ENCODE measurements at places on chromosomes 3 and 15.

DNA sequence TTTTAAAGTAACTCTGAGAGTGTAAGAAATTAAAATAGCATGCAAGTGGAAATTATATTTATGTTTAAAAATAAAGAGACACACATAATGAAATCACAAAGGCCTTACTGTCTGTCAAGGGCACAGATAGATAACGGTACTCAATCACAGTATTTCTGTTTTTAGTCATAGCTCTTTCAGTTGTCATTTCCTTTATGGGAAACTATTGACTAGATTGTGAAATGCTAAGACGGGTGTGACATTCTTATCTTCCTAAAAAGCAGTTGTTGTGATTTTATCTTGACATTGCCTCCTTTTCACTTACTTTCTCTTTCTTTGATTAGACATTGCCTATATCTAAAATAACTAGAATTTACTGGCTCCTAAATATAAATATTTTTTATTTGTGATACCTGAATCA is 100.1 kb upstream of the PLSCR5 start:
- DNase-seq: no peak

- DNase-seq: no peak
Measured at GRCh38 chr3:37712421-37712820, 149.3 kb upstream of the CTDSPL start.

DNA sequence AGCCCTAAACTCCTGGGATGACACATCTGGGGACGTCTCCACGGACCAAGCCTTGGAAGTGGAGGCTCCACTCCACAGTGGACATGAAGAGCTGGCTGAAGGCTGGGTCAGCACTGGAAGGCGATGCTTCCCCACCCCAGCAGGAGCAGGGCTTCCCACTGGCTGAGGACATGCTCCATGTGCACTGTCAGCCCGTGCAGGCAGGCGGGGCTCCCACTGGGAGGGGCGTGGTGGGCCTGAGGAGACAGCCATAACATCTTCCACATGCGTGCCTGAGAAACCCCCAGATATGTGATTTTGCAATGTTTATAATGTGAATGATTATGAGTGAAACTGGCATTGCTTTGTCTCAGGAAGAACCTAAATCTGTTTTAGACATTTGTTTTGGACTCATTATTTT is 231.3 kb downstream of the KLF13 start:
- no peak for DNase-seq

GRCh38 chr3:147616998-147617619 is 207.9 kb downstream of the ZIC1 start:
- peak; percentile 5 for DNase-seq

DNA sequence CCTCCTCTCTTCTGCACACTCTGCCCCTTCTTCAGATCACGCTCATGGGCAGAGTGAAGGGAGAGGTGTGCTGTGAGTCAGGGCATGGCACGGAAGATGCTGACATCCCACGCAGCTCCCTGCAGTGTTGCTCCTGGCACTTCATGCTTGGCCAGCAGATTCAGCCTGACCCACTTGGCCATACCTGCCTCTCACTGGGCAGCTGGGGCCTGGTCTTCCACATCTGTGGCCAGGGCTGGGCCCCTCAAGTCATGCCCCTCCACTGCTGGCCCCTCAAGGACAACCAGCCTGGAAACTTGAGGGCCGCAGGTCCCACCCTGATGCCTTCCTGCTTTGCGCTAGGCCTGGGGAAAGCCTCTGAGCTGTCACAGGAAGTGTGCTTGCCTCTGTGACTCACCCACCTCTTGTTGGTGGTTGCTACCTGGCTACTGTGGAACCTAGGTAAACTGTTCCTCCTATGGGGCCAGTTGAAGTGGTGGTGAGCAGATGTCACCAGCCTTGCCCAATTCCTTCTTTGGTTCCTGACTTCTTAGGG is 48.7 kb downstream of the BSN start:
- no peak for DNase-seq

DNA sequence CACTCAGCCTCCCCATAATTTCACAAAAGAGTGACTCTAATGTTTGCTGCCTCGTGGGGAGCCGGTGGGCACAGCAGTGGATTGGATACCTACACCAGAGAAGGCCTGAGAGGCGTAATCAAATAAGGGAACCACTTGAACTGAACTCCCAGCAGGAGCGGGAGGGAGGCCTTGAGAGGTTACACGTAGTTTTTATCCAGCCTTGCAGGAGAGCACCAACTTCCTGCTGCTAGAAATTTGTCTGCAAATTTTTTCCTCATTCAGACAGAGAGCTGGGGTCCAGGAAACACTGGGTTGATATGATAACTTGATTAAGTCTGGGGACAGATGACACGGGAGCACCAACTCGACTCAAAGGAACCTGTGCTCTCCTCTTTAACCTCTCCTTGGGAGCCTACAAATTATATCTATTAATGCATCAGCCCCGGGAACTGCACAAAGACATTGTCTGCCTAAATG is 69.8 kb downstream of the HES1 start:
- DNase-seq: no peak

GRCh38 chr3:127847236-127847720 is 25.0 kb upstream of the MGLL start:
- no peak for DNase-seq

- peak; percentile 98 for DNase-seq
Measured at GRCh38 chr3:15295506-15295905, 36.9 kb downstream of the SH3BP5 start.

GRCh38 chr15:73573572-73573971 is 59.6 kb downstream of the NPTN start:
- peak; percentile 82 for DNase-seq

DNA sequence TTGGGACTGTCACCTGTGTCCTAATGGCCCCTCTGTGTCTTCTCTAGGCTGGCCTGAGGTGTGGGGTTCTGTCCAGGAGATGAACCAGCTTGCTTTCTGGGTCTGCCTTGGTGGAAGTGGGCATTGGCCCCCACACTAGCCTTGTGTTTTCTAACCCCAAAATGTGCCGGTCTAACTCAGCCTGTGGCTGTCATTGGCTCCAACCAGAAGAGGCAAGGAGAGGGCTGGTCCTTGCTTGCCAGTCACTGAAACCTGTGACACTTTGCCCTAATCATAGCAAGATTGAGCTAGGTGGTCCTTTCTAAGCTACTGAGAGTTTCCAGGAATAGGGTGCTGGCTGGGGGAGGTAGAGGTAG is 2.2 kb downstream of the C15orf39 start:
- DNase-seq: no peak

DNA sequence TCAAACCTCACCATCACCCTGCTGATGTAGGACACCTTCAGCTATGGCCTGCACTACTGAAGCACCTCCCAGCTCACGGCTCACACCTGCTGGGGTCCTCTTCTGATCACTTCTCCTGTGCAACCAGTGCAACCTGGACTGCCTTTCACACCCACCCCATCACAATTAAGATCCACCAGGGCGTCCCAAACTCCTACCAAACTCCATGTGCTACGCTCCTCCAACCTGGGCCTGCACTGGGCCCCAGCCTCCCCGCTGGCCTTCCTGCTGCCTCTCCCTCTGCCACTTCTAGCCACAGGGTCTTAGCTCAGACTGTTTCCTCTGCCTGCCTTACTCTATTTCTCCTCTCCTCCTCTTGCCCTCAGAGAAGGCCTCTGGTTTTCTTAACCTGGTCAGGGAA is 12.8 kb downstream of the MESD start:
- DNase-seq: no peak

DNA sequence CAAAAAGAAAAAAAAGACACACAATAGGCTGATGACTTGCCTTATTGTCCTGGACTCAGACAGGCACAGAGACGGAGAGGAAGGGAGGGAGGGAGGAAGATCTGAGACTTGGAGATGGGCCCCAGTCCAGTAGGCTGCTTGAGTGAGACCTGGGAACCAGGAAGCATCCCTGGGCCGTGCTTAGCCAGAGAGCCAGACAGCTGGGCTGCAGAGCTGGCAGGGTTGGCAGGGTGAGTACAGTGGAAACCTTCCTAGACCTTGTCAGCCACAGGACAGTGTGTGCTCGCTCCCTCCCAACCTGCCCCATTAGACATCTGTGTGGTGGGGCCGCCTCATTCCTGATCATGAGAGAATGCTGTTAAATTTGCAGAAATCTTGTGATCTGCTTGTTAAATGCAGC is 107.9 kb upstream of the ALDH1A3 start:
- no peak for DNase-seq

DNA sequence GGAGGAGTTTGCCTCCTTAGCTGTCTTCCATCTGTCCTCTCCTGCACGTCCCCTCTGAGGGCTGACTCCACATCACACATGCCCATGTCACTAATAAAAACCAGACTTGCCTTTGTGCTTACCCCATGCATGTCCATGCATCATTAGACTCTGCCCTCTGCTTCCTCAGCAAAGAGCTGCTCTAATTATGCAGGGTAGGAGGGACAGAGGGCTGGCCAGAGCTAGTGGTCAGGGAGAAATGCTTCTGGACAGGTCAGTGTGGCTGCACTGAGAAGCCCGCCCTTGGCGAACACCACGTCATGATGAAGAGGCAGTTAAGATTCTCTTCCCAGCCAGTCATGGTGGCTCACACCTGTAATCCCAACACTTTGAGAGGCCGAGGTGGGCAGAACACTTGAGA is 8.9 kb downstream of the CA12 start:
- no peak for DNase-seq

DNA sequence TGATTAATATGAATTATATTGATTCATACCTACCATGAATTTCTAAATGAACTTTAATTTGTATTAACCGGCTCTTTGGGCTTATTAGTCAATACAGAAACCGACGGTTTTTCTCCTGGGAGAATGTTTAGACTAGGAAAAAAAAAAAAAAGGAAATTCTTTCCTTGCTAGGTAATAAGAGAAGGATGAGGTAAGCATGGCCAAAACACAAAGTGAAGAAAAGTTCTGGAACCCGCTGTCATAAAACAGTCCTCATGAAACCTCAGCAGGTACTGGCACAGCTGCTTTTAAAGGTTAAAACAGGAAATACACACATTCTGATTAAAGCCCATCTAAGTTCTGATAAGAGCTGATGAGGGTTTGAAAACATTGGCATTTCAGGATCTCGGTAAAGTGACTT is 30.8 kb upstream of the PSTPIP1 start:
- no peak for DNase-seq

- no peak for DNase-seq
Measured at GRCh38 chr15:65529762-65530317, 423 bp upstream of the HACD3 start.

- no peak for DNase-seq
Measured at GRCh38 chr3:127748754-127749327, 73.5 kb downstream of the MGLL start.

GRCh38 chr15:61425934-61426333 is 196.8 kb upstream of the RORA start:
- no peak for DNase-seq
